NCI-H226 (cell line): ENCODE measurements at places on chromosomes 7 and 10.
A peak's percentile ranks its signal among the peaks of the same experiment; 100 is the strongest.

GRCh38 chr7:148623586-148624282 lies 33.2 kb downstream of the C7orf33 start:
- no peak for DNase-seq

GRCh38 chr10:132572545-132572937 lies 35.0 kb downstream of the INPP5A start:
- no peak for DNase-seq

GRCh38 chr7:64907641-64908326 lies 4.7 kb downstream of the ZNF273 start:
- peak; percentile 37 for DNase-seq

- no peak for DNase-seq
Measured at GRCh38 chr7:157465891-157466866, 129.4 kb downstream of the DNAJB6 start.

DNA sequence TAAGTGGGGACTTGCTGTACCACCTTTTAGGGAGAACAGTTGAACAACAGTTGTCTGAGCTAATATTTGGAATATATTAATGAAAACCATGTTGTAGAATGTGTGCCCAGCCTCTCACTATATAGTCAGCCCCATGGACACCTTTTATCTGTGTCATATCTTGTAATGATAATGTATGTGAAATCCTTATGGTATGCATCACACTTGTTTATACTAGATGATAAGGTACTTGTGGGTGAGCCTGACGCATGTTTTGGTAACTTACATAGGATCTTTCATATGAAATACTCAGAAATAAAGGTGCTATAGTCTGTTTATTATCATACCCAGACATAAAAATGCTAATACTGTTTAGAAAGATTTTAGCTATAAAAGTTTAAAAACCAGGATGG lies 32.8 kb downstream of the CAMK1D start:
- DNase-seq, result peak; percentile 39

DNA sequence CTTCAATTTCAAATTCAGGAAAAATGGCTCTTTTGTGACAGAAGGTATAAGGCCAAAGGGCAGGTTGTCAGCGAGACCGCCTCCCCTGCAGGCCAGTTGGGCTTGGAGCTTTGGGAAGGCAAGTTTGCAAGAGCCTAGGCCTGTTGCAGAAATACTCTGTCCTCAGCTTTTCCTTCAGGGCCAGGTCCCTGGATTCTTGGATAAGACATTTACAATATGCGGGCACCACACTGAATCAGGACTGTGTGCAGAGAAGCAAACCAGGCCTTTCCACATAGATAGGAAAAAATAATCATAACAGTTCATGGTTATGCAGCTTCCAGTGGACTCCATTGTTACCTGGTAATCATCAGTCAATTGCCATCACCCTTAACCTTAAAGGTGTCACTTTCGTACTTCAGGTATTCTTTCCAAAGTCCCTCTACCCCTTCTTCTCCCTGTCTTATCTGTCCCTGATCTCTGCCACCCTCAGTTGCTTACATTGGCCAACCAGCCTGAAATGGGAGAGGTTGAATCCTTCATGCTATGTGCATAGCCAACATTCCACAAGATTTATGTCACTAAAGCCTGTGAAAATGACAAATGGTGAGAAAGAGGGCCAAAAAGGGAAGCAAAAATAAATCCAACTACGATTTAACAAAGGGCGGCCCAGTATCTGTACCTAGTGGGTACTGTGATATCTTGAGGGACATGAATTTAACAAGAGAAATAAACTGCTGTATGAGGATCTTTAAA lies 304.5 kb upstream of the NFE2L3 start:
- peak; percentile 37 for DNase-seq

DNA sequence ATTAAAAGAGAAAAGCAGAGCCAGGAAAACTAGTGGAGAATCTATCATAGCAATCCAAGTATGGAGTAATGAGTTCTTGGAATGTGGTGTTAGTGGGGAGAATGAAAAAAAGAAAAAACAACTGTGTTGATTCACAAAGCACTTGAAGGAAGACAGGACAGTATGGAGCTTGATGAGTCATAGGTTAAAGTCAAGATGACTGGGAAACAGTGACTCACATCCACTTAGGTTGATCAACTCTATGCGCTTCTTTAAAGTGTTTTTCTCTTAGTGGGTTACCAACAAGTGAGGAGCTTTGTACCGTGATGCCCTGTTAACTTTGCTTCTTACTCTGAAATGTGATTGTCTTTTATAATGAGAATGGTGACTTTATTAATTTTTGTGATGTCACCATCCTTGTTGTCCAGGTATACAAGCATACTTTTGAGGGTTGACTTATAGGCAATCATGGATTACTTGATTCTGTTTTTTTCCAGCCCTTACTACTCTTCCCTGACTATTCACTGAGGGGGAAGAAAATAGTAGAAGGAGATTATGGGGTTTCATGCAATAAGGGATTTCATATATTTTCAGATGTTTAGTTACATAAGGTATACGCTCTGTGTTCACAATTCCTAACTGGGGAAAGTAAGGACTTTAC lies 32.1 kb upstream of the MDFIC start:
- DNase-seq, result peak; percentile 87

GRCh38 chr7:147556317-147556716 lies 1034.2 kb upstream of the C7orf33 start:
- DNase-seq, result no peak

- no peak for DNase-seq
Measured at GRCh38 chr7:146542101-146542500, 425.5 kb downstream of the CNTNAP2 start.

- DNase-seq, result no peak
Measured at GRCh38 chr7:115678086-115678982, 352.2 kb downstream of the TFEC start.

GRCh38 chr10:44033008-44033407 lies 351.9 kb downstream of the CXCL12 start:
- DNase-seq, result no peak

DNA sequence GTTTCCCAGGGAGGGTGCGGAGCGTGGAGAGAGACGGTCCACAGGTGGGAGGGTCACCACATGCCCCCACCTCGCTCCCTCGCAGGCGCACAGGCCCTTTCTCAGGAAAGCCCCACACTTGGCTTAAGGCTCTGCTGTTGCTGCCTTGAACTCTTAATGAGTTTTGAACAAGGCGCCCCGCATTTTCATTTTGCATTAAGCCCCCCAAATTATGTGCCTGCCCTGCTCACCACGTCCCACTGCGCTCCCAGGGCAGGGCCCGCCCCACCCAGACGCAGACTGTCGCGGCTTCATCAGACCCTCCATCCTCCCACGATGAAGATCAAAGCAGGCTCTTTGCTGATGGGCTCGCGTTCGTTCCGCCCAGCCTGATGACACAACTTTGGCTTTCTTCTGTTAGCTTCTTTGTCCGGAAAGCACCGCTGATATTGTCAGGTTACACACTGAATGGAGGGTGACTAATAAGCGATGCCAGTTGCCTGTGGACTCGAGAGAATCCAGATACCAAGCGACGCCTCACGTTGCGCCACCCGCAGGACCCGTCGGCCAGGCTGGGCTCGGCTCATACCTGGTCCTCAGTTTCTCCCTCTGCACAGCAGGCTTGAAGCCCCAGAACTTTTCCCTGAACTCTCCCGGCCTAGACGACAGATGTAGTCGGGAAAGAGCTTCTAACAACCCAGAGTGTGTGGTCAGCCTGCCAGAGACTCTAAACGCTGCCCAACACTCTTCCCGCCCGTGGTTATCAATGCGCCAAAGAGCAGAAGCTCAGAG lies 9.5 kb downstream of the CALML3 start:
- DNase-seq, result no peak

GRCh38 chr10:77031531-77032187 lies 605.9 kb downstream of the KCNMA1 start:
- no peak for DNase-seq

DNA sequence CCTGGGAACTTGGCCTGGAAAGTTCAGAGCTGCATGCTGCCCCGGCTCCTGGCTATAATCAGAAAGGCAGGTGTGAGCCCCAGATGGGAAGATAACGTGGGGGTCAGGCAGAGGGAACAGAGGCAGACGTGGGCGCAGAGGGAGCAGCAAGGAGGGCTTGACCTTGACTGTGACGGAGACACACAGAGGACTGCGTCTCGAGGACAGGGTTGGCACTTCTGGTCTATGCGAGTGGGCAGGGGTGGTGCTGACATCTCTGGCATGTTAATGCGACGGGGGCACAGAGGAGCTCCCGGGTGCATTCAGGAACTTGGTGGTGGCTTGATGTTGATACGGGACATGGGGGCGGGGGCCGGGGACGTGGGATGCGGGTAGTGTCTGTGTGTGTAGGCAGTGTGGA lies 232.1 kb upstream of the GRB10 start:
- no peak for DNase-seq

DNA sequence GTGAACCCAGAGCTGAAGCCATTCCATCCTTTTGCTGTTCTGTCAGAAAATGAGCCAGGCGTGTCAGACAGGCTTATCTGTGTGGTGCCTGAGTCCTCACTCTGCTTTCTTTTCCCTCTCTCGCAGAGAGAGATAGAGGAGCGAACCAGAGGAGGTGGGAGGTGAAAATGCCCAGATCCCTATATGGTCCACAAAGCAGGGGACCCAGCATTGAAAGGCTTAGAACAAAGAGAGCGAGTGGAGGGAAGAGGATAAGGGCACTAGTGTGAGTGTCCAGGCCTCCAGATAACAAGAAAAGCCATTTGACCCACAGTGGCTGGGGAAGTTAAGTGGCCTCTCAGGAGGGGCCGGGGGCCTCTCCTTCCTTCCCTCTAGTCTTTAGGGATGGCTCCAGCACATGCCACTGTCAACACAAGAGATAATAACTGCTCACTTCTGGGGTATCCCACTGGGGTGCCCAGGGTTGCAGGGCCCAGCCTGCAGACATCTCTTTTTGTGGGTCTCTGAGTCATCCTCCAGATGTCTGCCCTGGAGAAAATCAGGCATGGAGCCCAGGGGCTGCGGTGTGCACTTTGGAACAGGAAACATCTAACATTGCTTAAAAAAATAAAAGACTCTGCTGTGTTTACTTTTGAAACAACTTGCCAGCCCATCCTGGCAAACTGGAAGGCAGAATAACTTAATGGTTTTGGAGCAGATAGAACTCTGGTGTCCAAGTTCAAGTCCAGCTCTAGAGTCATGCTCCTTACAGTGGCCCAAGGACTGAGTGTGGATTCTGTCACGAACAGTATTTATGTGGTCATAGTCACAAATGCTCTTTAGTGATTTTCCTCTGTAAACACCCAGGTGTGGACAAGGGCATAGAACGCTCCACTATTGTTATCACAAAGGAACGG lies 189.5 kb downstream of the CXCL12 start:
- no peak for DNase-seq

- no peak for DNase-seq
Measured at GRCh38 chr7:15954671-15955354, 268.3 kb upstream of the MEOX2 start.

GRCh38 chr7:132575419-132575981 lies 770 bp downstream of the PLXNA4 start:
- DNase-seq, result no peak

DNA sequence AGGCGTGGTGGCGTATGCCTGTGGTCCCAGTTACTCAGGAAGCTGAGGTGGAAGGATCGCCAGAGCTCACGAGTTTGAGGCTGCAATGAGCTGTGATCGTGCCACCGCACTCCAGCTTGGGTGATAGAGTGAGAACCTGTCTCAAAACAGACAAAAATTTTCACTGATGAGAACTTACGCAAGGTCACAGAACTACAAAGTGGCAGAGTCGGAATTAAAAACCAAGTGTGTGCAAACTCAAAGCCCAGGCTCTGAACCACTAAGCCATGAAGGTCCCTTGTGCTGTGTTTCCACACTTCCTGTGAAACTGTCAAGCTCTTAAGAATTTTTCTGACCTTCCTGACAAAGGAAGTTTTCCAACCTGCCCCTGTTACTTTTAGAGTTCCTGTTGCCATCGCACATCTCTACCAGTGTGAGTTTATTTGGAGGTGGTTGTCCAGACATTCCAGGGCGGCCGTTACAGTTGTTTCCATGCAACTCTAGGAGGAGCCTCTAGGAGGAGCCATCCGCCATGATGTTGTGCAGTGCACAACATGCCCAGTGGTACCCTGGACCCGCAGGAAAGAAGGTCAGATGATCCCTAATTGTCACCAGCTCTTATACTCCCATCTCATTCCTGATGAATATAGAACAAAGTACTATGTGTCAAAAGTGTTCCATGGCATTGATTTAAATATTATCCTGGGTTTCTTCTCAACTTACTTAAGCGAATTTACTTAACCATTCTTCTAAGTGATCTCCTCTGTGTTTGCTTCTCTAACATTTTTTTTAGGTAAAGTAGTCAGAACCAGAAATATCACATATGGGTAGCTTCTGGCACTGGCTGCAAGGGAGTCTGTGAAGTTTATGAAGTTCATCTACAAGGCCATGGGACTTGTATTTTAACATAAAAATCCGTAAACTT lies 49.0 kb upstream of the LYZL1 start:
- no peak for DNase-seq

- peak; percentile 65 for DNase-seq
Measured at GRCh38 chr7:4725014-4725849, 43.1 kb downstream of the FOXK1 start.

DNA sequence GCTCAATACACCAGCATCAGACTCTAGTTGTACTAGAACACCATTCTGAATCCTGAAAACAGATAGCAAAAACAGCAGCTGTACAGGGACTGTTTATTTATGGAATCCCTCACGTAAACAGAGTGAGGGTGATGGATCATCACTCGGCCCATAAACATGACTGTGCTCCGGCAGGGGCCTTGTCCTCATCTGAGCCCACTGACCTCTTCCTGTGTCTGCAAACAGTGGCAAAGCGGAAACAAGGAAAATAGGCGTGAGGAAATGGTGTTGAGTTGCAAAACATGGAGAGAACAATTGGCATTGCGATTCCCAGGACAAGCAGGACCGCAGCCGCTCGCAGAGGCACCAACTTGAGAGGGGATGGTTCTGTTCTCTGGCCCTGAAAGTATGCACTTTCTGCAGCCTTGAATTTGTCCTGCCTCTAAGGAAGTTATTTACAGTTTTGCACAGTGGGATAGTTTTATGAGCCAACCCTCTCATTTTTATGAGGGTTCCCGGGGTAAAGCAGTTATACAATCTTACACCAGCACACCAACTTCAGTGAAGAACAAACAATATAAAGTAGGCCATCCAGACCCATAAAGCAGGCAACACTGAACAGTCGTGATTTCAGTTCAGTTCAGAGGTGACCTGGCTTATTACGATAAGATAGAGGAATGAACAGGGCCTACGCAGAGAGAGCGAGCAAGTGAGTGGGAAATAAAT lies 248.0 kb upstream of the FZD8 start:
- no peak for DNase-seq

DNA sequence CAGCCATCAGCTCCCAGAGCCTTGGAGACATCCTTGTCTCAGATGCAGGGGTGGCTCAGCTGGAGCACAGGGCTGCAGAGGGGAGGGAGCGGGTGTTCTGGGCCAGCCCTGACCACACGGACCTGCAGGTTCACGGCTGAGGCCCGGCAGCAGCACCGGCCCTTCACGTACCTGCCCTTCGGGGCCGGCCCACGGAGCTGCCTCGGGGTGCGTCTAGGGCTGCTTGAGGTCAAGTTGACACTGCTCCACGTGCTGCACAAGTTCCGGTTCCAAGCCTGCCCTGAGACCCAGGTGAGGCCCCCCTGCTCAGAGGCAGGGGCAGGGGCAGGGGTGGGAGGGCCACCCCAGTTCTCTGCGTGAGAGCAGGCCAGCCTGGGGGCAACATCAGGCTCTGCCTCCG lies 45.2 kb downstream of the PARP12 start:
- no peak for DNase-seq

- DNase-seq, result no peak
Measured at GRCh38 chr10:119737039-119737663, 11.3 kb downstream of the INPP5F start.

GRCh38 chr7:47551668-47552440 lies 30.1 kb downstream of the TNS3 start:
- DNase-seq, result peak; percentile 26
